Stimulated activated CD4-positive, alpha-beta T cell treated with anti-CD3 and anti-CD28 coated beads, Interleukin-1b, Interleukin-23, amount 100 ng/mL, for 48 hours (primary cell): ENCODE measurements at places on chromosomes 12 and 14.
A peak's percentile ranks its signal among the peaks of the same experiment; 100 is the strongest.

DNA sequence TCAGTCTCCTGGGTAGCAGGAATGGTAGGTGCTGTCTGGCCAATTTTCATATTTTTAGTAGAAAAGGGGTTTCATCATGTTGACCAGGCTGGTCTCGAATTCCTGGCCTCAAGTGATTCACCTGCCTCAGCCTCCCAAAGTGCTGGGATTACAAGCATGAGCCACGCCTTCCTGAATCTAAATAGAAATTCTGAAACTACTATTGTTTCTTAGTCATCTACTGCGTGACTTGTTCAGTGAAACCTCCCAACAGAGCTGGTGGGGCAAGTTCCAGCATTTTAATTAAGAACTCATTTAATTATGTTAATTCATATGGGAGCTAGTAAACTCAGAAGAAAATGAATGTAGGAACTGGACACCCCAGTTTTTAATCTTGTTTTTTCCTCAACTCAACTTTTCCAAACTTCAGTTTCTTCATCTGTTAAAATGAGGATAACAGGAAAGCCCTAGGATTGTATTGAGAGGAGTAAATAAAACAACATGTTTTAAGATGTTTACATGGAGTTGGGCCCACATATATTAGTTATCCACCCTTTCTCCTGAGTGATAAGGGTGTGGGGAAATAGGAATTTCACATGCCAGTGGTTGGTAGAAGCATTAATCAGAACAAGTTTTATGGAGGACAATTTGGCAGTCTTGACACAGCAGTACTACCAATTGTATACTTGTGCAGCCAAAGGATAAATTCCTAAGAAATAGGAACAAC lies 335.8 kb upstream of the E2F7 start:
- DNase-seq = no peak

DNA sequence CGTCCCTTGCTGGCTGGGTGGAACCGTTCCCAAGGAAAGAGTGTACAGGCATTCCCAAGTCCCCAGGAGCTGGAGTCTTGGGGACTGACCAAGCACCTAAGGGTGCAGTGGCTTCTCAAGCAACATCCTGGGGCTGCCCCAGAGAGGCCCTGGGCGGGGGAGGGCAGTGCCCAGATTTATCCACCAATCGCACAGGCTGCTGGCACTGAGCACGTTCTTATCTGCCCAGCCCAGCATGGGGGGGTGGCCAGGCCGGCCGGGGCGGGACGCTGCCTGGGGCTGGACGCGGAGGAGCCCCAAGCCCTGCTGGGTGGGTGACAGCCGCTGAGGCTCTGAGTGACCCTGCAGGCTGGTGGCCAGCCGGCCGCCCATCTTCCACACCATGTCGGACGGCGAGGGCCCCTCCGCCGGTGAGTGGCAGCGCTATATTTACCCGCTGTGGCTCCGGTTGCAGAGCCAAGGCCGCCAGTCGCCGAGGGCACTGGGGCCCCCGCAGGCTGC lies 53.4 kb downstream of the CYP46A1 start:
- DNase-seq = no peak

- DNase-seq = no peak
These were observed 4.7 kb upstream of the NCKAP5L start for GRCh38 chr12:49832836-49833421.

DNA sequence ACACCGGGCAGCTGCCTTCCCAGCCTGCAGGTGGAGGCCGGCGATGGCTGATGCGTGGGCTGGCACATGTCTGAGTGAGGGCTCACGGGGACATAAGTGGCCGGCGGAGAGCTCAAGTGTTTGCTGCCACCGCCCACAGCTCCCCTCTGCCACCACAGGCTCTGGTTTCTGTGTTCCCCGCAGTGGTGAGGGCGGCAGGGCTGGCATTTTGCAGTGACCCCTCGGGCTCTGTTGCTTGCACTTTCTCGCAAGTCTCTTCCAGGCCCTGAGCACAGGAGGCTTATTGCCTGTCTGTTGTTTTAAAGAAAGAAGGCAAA lies 271.0 kb upstream of the RTL1 start:
- DNase-seq = no peak

- DNase-seq = no peak
These were observed 12.0 kb upstream of the SMIM10L1 start for GRCh38 chr12:11158885-11159444.

DNA sequence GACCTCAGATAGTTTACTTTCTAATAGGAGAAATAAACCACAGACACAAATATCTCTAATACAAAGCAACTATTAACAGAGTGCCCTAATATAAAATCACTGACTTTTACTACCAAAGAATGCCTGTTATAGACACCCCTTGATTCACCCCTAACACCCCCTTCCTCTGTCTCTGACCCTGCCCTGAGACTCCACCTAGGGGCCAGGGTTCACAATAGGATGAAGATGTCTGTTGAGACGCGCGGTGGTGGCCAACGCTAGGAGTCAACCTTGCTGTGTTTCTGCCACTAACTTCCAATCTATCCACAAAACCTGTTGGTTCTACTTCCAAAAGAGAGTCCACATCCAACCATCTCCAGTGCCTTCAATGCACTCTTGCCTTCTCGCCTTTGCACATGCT lies 10.9 kb upstream of the TC2N start:
- no peak for DNase-seq

DNA sequence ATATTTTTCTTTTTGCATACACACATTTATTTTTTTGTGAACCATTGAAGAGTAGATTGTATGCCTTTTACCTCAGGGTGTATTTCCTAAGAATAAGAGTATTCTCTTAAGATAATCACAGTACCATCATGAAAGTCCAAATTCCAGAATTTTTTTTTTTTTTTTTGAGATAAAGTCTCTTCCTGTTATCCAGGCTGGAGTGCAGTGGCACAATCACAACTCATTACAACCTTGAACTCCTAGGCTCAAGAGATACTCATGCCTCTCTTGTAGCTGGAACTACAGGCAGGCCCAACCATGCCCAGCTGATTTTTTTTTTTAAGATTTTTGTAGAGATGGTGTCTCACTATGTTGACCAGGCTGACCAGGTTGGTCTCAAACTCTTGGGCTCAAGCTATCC lies 10.9 kb downstream of the FRS2 start:
- DNase-seq = no peak

DNA sequence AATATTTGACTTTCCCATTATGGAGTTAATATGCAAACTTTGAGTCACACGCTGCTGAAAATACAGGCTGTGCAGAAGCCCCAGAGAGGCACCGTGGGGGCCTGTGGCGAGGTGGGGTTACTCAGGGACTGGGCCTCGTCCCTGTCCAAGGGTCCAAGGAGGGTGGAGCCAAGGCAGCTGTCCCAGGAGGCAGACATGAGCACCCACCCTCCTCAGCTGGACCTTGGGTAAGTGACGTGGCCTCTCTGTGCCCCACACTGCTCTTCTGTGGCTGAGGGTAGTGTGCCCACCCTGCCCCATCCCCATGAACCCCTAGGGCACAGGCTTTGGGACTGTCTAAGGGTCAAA lies 39.4 kb downstream of the FAM222A start:
- DNase-seq = no peak

- DNase-seq = no peak
These were observed 114.0 kb downstream of the KLHL28 start for GRCh38 chr14:44847526-44848309.

DNA sequence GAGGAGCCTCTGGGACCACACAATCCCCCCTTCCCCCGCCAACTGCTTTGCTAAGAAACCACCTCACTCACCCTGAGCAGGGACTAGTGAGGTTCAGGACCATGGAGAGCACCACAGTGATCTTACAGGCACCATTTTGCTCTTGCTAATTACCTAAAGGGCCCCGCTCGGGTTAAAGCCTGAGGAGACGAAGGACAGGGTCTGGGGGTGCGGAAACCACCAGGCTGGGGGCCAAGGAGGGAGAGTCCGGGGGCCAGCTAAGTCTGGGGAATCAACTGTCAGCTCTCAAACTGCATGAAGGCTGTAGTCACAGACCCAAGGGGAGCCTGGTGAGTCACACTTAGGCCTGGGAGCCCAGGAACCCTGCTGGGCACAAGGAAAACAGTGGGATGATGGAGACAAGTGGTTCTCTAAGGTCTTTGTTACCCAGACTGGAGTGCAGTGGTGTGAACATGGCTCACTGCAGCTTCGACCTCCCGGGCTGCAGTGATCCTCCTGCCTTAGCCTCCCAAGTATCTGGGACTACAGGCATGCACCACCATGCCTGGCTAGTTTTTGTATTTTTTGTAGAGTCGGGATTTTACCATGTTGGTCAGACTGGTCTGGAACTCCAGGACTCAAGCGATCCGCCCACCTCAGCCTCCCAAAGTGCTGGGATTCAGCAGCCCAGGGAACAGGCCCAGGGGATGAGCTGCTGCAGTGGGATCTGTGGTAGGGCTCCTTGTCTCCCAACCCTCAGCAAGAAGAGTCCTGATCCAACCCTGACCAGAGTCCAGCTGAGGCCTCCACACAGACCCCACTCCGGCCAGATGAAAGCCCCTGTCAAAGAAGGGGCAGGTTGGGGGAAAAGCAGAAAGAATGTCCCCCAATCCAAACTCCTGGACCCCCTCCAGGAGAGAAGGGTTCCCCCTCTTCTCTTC lies 98.8 kb downstream of the CALM1 start:
- DNase-seq = peak; percentile 27

DNA sequence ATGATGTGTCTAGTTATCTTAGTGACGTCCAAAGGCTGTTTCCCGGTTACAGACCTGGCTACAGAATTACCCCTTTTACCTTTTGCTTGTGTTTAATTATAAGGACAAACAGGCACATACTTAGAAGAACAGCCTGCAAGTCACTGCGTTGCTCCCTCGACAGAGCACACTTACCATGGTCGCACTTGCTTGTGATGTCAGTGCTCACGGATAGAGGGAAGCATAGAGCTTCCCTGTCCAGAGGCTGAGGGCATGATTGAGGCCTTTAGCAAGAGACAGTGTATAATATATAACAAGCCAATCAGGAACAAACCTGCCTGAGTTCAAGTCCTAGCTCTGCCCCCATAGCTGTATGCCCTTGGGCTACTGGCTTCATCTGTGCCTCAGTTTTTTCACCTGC lies 73.2 kb upstream of the SCN8A start:
- DNase-seq = no peak

GRCh38 chr14:97477353-97477752 lies 680.2 kb downstream of the VRK1 start:
- DNase-seq = no peak

- no peak for DNase-seq
These were observed 13.2 kb upstream of the NPAS3 start for GRCh38 chr14:32925439-32925838.

GRCh38 chr14:104503691-104504090 lies 75.9 kb upstream of the C14orf180 start:
- DNase-seq = no peak

- no peak for DNase-seq
These were observed 191.5 kb upstream of the NOS1 start for GRCh38 chr12:117552971-117553370.

GRCh38 chr12:47417121-47417520 lies 288.7 kb downstream of the RPAP3 start:
- no peak for DNase-seq

DNA sequence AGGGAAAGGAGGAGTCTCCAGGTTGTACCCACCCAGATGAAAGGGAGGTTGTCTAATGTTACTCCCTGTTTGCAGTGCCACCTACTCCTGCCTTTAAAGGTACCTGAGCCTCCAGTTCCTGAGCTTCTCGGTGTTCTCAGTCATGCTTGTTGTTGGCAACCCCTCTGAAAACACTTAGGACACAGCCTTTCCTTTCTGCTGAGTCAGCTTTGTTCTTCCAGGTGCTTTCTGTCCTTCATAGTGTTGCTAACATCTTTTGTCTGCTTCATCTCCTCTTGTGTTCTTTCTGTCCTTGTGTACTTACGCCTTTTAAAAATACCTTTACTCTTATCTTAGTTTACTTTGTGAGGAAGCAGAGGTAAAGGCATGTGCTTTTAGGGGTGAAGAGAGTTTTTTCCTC lies 97.0 kb upstream of the NEDD1 start:
- no peak for DNase-seq

GRCh38 chr14:69068744-69069421 lies 84.0 kb downstream of the DCAF5 start:
- no peak for DNase-seq

GRCh38 chr12:106070611-106071010 lies 68.1 kb downstream of the NUAK1 start:
- no peak for DNase-seq

- no peak for DNase-seq
These were observed 41.8 kb upstream of the DHRS7 start for GRCh38 chr14:60206837-60207533.

GRCh38 chr14:72439707-72440106 lies 454.2 kb downstream of the DPF3 start:
- DNase-seq = no peak

DNA sequence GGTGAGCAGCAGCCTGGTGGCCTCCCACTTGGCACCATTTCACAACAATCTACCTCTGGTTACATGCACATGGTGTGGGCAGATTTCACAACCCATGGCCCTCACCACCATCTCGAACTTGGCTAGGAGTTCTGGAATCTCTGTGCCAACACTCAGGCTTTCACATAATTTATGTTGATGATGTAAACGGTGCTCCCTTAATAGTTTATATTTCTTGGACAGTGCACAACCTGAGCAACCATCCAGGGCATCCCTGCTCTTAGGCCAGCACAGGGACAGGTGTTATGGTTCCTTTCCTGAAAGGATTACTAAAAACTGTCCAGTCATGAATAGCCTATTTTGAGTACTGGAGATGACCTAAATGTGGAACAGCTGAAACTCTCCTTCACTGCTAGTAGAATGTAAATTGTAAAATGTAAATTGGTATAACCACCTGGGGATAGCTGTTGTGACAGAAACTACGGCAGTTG lies 28.6 kb downstream of the ABCB9 start:
- DNase-seq = no peak

DNA sequence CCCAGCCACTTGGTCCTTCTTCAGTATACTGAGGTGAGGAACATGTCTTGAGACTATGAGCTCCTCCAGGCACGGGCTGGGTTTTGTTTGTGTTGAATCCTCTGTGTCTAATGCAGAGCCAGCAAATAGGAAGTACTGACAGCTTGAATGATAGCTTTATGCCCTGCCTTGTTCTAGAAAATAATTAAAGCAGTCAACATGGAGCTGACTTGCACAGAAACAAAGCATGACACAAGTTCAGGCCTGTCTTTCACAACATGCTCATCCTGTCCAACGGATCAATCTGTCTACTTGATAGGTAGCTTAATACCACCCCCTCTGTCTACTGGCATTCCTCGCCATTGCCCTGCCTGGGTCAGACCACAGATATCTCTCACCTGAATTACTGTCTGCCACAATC lies 140.9 kb downstream of the ESRRB start:
- no peak for DNase-seq
